Heart right ventricle (tissue), 16 donors: ENCODE measurements at places on chromosomes 4 and X. TPM values are rescaled to one million over a fixed set of nuclear protein-coding genes. Genes with fewer than 3 reads are reported as not detected.

Gene CNKSR2
- 0.25 TPM for total RNA-seq

Gene SMIM10
- 5.2 TPM for total RNA-seq

Gene NLRP2B
- total RNA-seq = not detected

Gene AADAT
- total RNA-seq = 1.3 TPM

Gene SYNPO2
- total RNA-seq = 319 TPM

Gene PCDH10
- total RNA-seq = not detected

Gene PDGFRA
- 10.2 TPM for total RNA-seq

Gene GPR119
- total RNA-seq = not detected

Gene CSAG1
- not detected for total RNA-seq

Gene TIMP1
- 67.9 TPM for total RNA-seq

Gene KIAA1210
- total RNA-seq = 0.08 TPM

Gene NHSL2
- 6.4 TPM for total RNA-seq

Gene CTAG2
- not detected for total RNA-seq

Gene ANAPC10
- 13.5 TPM for total RNA-seq

DNA sequence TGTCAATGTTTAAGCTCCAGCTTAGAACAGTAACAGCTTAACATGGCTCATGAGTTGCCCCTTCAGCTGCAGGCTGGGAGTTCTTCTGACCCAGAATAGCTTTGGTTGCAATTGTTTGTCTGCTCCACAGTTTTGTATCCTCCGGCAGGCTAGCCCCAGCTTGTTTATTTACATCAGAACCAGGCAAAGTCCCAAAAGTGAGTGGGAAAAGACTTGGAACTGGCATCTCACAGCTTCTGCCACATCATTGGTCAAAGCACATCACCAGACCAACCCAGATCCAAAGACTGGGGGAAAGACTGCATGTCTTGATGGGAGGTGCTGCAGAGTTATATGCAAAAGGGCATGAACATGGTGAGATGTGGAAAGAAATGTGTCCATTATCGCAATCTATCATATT, 231.2 kb upstream of the CPEB2 start:
- DNase-seq = no peak

GRCh38 chr4:69717778-69718177, 42.6 kb downstream of the SULT1B1 start:
- no peak for DNase-seq

DNA sequence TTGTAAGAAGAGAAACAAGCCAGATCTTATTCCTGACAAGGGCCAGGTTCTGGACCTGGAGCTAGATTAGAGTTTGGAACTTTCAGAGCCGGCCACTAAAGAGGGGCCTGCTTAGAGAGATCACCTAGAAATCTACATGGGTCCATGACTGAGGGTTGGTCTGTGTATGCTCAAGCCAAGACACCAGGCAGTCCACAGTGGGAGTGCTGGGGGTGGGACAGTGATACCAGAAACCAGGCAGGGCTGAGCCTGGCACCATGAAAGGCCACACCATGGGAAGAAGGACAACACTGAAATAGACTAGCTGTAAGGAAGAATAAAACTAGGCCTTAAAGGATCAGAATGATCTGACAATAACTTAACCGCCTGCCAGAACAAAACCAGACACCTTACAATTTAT, 267.3 kb downstream of the ADAMTS3 start:
- DNase-seq = no peak

GRCh38 chr4:78544678-78545077, 6.9 kb upstream of the ANXA3 start:
- DNase-seq = no peak

GRCh38 chrX:149531599-149531998, 9.2 kb upstream of the EOLA1 start:
- DNase-seq = no peak

DNA sequence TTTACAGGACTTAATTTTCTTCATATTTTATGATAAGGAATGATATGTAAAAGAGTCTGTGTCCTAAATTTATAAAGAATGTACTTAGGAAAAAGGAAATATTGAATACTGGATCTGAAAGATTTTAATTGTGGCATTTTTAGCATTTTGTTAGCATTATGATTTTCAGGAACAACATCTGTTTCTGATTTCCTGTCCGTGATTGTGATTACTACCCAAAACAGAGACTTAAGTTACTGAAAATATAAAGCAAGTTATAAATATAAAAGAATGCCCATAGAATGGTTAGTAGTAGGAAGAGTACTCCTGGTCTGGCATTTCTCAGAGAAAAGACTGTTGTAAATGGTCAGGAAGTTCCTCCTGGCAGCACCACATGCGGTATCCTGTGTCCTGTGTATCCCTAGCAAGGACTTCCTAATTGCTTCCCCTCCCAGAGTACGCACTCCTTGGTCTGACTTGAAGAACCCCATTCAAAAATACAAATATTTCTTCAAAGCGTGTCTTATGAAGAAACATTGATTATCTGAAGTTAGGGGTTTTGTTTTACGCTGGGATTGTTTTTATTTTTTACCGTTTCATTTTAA, 88.9 kb downstream of the RS1 start:
- DNase-seq = no peak

GRCh38 chrX:46551494-46552128, 6.4 kb upstream of the ZNF674 start:
- DNase-seq = no peak

GRCh38 chr4:38205261-38205660, 245.1 kb downstream of the PTTG2 start:
- DNase-seq = no peak

DNA sequence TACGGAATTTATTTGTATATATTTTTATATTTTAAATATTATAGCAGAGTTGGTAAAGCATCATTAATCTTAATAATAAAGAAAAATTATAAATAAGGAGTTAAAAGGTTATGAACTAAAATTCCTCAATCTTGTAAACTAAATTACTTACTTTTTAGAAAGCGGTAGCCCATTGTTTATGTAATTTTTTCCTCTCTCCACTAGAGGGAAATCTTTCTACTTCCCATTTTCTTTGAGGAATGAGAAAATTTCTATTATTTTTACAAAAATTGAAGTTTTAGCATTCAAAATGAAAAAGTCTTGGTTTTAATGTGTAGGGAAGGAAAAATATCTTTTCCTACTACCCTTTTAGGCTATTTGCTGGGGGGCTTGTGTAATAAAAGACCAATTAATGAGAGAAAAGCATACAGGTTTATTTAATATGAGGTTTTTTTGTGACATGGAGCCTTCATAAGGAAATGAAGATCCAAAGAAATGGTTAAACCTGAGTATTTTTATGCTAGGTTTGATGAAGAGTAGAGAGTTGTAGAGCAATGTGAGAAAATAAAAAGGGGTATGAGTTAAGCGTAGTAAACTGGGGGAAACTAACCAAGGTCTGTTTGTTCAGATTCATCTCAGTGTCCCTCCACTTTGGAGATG, 68.7 kb upstream of the ADAD1 start:
- DNase-seq = no peak

- DNase-seq = no peak
These were observed 205.1 kb upstream of the UGT8 start for GRCh38 chr4:114393295-114394038.

DNA sequence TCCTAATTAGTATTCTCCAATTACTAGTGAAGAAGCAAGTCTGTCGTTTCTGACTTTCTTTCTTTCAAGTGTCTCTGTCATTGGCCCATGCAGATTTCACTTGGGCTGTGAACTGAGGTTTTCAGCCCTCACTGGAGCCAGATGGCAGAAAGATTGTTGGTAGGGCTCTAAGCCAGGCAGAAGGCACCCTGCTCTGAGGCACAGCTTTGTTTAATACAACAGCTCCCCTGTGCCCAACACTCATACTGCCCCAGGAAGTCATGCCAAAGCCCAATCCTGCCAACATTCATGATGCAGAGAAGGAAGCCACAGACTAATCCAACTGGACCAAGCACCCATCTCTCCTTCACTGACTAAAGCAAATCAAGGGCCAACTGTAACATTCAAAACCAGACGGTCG, 117.1 kb upstream of the FRG1 start:
- no peak for DNase-seq

- peak; percentile 58 for DNase-seq
These were observed 3.2 kb downstream of the HTRA3 start for GRCh38 chr4:8272472-8273428.

GRCh38 chrX:139206914-139207313, 323.6 kb upstream of the F9 start:
- no peak for DNase-seq

GRCh38 chr4:101855239-101855638, 64.7 kb downstream of the BANK1 start:
- no peak for DNase-seq

GRCh38 chr4:40446839-40447238, 111.7 kb downstream of the CHRNA9 start:
- DNase-seq = no peak

DNA sequence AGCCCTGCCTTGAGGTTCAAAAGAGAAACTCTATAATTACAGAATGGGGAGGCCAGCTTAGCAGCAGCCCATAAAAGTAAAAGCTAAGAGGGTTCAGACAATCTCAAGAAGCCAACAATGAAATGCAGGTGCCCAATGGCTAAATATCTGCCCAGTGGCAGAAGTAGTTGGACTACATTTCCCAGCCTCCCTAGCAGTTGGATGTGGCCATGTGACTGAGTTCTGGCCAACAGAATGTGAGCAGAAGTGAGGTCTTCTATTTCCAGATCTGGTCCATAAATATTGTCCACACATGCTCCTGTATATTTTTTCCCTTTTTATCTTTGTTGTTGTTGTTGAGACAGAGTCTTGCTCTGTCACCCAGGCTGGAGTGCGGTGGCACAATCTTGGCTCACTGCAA, 127.9 kb upstream of the NHS start:
- no peak for DNase-seq

DNA sequence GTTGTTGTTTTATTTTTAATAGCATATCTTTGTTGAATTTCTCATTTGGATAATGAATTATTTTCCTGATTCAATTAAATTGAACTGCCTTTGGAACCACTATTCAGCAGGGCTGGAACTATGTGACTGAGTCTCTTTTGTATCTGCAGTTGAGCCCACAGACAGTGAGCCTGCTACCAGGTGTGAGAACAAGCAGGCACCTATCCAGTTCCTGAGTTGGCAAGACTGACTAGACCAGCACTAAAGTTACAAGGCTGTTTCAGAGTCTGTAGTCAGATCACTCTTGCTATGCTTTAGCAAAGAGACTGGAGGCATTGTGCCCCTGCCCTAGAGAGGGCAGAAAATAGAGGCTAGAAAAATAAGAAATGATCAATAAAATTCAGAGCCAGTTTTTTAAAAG, 237.3 kb upstream of the GRID2 start:
- no peak for DNase-seq

DNA sequence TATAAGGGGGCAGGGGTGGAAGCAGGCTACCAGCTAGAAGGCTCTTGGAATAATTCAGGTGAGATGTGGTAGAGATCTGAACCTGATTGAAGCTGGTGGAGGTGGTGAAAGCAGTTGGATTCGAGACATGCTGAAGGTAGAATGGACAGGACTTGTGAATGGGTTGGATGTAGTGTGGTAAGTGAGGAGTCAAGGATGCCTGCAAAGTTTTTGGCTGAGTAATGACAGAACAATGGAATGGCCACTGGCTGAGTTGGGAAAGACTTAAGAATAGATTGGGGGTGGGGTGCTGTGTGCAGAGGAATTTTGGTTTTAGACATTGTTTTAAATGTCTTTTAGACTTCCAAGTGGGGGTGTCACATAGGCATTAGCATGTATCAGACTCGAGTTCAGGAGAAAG, 33.5 kb downstream of the HPF1 start:
- DNase-seq = no peak

GRCh38 chr4:1265351-1265750, 16.4 kb upstream of the CTBP1 start:
- DNase-seq = no peak

- peak; percentile 75 for DNase-seq
These were observed 430 bp downstream of the HDAC6 start for GRCh38 chrX:48802089-48802904.

DNA sequence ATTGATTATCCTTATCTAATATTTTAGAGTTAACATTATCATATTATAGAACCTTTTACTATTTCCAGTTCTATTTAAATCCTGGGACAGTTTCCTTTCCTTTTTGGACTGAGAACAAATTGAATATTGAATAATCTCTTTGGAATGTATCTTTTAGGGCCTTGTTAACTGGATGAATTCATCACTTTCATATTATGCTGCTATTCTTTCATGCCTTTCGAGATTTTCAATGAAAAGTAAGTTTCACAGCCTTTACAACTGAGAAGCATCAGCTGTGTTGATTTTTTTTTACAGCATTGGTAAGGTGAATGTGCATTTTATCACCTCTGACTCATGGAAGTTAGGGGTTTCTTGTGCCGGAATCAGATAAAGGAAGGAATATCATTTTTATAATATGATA, 39.6 kb downstream of the PDLIM5 start:
- DNase-seq = no peak

- DNase-seq = no peak
These were observed 250.7 kb upstream of the ZFP42 start for GRCh38 chr4:187744911-187745310.

- no peak for DNase-seq
These were observed 2.7 kb downstream of the TFE3 start for GRCh38 chrX:49040376-49040955.

DNA sequence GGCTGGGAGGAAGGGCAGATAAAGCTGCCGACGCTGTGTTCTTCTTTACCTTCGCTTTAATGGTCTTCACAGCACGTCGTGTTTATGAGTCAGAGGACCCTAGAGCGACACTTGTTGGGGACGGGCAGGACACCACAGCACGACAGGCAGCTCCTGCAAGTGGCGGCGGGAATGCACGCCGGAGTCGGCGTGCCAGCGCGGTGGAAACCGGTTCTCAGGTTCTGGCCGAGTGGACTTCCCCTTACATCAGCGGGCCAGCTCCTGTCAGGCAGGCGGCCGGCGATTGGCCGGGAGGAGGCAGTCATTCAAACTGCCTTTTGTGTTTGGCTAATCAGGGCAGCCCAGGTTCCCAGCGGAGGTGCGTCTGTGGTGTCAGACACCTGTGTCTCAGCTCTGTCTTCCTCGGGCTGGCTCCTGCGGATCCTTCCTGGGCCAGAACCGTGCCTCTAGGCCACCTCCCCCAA, 150.9 kb downstream of the SHROOM3 start:
- DNase-seq = peak; percentile 74

- DNase-seq = no peak
These were observed 2.0 kb downstream of the SPON2 start for GRCh38 chr4:1170156-1170975.

GRCh38 chrX:70434914-70435586, 9.6 kb upstream of the DLG3 start:
- peak; percentile 71 for DNase-seq

- DNase-seq = no peak
These were observed 384.5 kb downstream of the GPAT3 start for GRCh38 chr4:83920375-83920774.

GRCh38 chr4:94650134-94650495, 107.6 kb upstream of the BMPR1B start:
- DNase-seq = no peak

- DNase-seq = no peak
These were observed 33.2 kb downstream of the WDR1 start for GRCh38 chr4:10083331-10083771.

DNA sequence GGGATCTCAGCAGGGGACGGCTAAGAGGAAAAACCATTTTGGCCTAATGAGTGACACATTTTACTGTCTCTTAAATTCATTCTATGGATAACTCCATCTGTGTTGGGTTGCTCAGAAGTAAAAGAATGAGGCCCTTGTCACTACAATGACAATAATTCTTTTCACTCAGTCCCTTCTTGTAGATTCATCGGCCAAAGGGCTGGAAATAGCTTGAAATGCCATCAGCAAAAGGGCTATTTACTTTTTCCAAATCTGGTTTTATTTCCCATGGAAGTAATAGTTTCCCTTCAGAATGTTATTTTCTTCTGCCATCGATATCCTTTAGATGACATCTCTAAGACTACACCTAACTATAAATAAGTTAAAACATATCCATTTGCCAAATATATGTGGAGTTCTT, 7.4 kb downstream of the MEPE start:
- DNase-seq = no peak

GRCh38 chrX:70479247-70479921, 34.7 kb downstream of the DLG3 start:
- DNase-seq = no peak
